Stimulated activated CD4-positive, alpha-beta T cell treated with anti-CD3 and anti-CD28 coated beads, Interleukin-1b, Interleukin-23, amount 100 ng/mL, for 4 hours (primary cell): ENCODE measurements at places on chromosomes 12 and 14.

DNA sequence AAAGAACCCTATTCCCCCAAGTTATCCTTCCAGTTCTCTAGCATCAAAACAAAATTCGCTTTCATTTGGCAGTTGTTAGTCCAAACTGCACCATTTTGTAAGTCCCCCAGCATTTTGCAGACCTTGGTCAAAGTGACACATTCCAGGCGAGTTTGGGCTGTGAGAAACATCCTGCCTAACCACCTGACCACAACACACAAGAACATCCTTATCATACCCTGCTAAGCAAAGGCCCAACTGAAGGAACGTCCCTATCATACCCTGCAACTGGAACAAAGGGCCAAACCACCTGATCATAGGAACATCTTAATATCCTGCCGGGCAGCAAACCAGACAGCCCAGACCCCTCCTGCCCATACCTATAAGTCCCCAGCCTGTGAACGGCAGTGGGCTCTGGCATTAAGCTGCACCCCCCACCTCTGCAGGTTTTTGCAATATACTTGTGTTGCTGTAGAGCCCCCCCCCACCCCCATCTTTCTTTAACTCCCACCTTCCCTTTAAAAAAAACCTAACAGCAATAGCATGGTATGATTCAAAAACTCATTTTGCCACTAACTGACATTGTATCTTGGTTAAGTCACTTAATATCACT is 2.7 kb downstream of the PCNX4 start:
- DNase-seq: no peak

GRCh38 chr12:98916106-98916505 is 271.0 kb downstream of the APAF1 start:
- no peak for DNase-seq

- DNase-seq: no peak
These were observed 369.3 kb downstream of the ETNK1 start for GRCh38 chr12:22994316-22994675.

GRCh38 chr12:22101749-22102243 is 55.8 kb downstream of the CMAS start:
- no peak for DNase-seq

- peak; percentile 24 for DNase-seq
These were observed 838 bp upstream of the ERBB3 start for GRCh38 chr12:56078931-56079722.

GRCh38 chr14:67441672-67442071 is 29.7 kb upstream of the PLEK2 start:
- DNase-seq: no peak
